ENCODE measurements at places on chromosomes 4 and X.

DNA sequence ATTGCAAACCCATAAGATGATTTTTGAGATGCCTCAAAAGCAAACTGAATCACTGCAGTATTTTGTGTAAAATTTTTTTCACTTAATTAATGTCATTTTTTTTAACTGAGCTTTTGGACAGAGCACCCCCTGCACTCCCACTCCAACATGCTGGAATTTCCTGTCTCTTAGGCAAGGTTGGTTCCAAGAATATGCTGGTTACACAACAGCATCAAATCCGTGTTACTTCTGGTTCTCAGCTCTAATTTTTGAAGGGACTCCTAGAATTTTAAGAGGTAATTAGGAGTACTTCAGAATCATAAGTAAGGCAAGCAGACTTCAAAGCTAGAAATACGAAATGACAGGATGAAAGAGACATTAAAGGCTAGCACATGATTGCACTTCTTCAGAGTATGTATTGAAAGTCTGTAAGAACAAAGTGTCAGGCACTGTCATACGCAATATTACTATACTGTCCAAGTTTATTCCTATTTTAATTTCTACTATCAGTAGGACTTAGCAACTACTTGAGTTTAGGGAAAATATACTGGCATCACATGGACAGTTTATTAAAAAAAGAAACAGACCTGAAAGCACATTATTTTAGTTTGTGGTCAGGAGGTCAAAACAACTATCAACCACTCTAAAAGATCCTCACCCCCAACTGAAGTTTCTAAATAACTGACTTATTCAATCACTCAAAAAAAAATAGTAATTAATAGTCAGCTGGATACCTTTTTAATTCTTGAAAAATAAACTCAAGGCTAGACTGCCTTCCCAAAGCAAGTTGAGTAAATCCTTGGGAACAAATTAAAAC is 1.6 kb upstream of the JCHAIN start:
- no peak for DNase-seq

- no peak for DNase-seq
Measured at GRCh38 chr4:38082424-38083385, 122.5 kb downstream of the PTTG2 start.

- no peak for DNase-seq
Measured at GRCh38 chrX:115622534-115622933, 61.6 kb downstream of the PLS3 start.

DNA sequence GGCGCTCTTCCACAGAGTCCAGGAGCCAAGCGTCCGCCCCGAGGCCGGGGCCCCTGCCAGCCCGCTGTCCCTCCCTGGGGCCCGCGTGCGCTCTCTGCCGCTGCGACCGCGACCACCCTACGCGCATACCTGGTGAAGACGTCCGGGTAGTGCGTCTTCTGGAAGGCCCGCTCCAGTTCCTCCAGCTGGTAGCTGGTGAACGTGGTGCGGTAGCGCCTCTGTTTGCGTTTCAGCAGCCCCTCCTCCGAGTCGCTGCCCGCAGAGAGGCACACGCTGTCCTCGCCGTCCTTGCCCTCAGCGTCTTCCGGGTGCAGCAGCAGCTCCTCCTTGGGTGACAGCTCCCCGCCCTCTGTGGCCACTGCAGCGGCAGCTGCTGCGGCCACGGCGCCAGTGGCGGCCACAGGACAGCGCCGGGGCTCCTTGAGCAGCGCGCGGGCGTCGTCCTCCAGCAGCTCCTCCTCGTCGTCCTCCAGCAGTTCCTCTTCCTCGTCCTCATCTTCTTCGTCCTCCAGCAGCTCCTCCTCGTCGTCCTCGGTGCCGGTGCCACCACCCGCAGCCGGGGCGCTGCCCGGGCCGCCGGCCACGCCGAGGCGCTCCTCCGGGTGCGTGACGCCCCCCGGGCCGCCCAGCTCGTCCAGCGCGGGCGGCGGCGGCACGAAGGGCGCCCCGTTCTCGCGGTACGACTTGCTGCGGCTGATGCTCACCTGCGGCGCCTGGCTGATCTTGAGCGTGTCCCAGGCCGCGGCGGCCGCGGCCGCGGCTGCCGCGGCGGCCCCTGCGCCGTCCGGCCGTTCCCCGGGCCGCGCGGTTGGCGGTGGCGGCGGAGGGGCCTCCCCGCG is 2.8 kb downstream of the ARX start:
- no peak for DNase-seq

DNA sequence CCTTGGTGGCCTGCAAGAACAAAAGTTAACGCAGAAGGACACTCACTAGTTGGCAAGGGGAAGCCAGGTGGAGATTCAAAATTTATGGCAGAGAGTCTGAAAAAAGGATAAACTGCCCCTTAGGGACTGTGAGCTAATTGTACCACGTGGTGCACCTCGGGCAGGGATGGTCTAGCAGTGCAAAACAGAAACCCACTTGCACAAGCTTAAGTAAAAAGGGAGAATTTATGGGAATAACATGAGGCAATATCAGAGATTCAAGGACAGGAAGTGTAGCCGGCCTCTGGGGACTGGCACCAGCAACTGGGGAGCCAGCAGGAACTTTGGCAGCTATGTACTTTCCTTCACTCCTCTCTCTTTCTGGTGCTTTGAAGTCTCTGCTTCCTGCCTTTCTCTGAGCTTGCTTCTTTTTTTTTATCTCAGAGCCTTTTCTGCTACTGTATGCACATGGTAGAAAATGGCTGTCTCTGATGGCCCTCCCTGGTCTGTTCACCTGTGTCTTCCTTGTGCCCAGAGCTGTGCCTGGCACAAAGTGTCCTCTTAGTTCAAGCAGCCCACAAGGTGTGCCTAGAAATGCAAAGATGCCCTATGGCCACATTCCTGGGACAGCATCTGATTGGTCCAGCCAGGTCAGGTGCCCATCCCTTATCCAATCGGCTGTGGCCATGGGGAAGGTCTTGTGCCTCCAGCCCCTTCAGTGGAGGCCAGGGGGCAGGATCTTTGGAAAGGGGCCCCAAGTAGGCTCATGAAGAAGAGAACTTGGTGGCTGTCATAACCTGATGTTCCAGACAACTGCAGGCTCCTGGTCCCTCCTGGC is 114.8 kb upstream of the ATP6AP2 start:
- DNase-seq = no peak

DNA sequence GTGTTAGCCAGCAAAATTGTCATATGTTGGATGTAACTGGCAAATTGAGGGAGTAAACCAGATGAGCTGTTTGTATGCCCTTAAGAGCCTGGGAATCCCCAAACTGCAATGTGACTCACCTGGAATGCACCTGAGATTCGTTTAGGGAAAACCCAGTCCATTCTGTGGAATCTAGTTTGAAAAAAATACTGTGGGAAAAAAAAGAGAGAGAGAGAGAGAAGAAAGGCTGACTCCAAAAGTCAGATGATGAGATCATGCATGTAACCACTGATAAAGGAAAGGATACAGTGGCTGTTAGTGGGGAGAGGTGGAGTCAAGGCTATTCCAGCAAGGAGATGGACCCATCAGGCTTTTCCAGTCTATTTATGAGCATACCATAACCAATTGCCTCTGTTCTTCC is 48.5 kb downstream of the SLC9A7 start:
- DNase-seq = no peak

DNA sequence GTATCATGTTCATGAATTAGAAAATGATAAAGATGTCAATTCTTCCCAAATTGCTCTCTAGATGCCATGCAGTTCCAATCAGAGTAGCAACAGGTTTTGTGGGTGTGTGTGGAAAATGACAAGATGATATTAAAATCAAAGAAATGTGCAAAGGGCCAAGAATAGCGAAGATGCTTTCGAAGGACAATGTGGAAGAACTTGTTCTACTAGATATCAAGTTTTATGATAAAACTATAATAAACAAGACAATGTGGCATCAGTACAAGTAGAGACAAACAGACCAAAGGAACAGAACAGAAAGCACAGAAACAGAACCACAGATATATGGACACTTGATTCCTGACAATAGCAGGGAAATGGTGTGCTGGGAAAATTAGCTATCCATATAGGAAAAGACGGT is 9.0 kb downstream of the TAB3 start:
- DNase-seq = no peak

DNA sequence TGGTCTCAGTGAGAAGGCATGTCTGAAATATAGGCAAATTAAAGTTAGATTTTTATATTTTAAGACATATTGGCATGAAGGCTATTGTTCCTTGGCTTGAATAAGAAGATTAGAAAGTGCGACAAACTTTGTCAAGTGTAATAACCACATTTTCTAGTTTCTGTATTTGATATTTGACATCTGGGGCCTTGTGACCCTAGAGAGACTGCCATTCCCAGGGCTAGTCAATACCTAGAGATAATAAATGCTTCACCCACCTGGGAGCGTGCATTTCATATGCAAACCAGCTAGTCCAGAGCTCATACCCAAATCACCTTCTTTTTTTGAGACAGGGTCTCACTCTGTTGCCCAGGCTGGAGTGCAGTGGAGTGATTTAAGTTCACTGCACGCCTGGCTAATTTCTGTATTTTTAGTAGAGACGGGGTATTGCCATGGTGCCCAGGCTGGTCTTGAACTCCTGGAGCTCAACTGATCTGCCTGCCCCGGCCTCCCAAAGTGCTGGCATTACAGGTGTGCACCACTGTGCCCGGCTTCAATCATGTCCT is 62.6 kb downstream of the COQ2 start:
- no peak for DNase-seq

- DNase-seq = no peak
Measured at GRCh38 chr4:184455299-184455698, 19.1 kb downstream of the IRF2 start.

- DNase-seq = no peak
Measured at GRCh38 chrX:47607091-47607490, 12.6 kb downstream of the SYN1 start.

DNA sequence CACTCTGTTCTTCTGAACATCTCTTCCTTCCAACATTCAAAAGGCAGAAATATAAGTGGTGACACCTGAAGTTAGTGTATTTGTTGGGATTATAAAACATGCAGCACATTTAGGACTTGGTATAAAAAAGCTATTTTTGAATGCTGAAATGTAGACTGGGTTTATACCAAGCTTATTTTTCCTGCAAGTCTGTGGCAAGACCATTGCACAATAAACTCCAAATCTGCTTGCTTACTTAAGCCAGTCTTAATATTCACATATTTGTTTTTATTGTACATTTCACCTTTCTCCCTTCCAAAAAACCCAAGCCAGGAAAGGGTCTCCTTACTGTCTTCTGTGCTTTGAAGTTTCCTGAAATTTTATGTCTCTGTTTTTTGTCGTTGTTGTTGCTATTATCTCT is 63.7 kb downstream of the FHIP1A start:
- no peak for DNase-seq

DNA sequence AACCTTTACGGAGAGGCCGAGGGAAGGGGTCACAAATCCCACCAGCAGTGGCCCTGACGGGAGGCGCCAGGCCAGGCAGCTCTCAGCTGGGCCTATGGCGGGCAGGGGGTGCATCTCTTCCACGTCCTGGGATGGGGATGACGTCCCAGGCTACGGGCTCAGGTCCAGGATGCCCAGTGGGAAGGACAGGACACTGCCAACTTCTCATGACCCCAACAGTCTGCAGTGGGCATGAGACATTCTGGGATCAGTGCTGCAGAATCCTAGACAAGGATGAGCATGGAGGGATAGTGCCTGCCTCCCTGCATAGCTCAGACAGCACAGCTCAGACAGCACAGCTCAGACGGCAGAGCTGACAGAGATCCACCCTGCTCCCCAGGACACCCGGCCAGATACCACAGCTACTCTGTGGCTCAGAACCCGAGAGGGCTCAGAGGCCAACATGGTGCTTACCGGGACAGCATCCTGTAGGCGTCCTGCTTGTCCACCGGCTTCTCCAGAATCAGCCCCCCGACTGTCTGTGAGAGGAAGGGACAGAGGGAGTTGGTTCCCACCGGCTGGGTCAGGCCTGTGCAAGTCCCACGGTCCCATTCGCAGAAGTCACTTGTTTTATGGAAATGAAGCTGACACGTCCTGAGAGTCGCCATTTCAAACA is 17.3 kb downstream of the ASMTL start:
- no peak for DNase-seq

DNA sequence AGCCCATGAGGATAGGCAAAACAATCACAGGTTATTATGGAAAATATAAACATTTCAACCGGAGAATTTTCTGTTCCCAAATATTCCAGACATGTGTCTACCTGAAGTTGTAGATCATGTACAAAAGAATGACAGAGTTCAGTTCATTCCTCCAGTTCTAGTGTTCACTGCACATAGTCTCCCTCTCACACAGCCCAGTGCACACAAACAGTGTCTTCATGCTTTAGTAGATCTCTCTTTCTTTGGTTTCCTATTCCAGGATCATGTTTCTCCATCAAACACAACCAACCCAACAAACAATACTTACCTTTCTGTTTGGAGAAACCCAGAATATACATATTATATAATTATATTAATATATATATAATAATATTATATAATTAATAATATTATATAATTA is 671.9 kb downstream of the TRIML1 start:
- no peak for DNase-seq

DNA sequence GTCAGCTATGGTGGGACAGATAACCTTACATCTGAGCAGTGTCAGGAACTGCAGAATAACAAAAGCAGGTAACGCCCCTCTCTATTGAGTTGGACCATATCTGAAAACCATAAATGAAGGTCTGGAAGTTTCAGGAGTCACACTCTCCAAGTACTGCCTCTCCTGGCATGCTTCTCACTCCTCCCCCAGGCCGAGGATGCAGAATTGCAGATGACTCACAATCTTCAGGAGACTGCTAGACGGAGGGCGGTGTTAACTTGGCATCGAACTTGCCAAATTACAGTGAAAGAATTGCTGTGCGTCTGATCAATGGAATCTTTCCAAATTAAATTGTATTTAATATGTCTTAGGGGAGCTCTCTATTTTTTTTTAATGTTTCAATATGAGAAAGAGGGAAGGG is 67.1 kb upstream of the TRIM2 start:
- DNase-seq = no peak

- no peak for DNase-seq
Measured at GRCh38 chrX:21723084-21723483, 34.8 kb downstream of the SMPX start.

GRCh38 chr4:2352171-2352570 is 66.3 kb downstream of the ZFYVE28 start:
- peak; percentile 34 for DNase-seq

- no peak for DNase-seq
Measured at GRCh38 chr4:39936565-39937418, 40.9 kb downstream of the PDS5A start.

DNA sequence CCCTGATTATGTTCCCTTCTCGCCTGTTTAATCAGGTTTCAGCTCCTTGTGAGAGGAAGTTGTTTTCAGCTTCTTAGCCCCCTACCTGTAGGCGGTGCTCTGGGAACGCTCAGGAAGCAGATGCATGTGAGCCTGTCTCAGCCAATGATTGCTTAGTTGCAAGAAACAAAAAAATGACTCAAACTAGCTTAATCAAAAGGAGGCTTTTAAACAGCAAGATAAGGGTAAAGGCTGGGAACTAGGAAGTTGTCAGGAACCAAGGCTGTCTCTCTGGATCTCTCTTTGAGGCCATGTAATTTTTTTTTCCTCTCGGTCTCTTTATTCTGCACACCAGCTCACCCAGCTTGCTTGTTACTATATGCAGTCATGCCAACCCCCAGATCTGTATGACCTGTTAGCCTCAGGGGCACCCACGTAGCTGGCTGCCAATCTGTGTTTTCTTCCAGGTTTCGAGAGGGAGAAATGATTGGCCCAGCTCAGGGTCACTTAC is 109.1 kb downstream of the PTTG2 start:
- DNase-seq = no peak

- DNase-seq = no peak
Measured at GRCh38 chr4:186757696-186758355, 34.2 kb upstream of the FAT1 start.

GRCh38 chr4:119897260-119897659 is 169.4 kb downstream of the MAD2L1 start:
- DNase-seq = no peak

- DNase-seq = no peak
Measured at GRCh38 chr4:108149588-108150380, 18.9 kb downstream of the LEF1 start.

GRCh38 chr4:183987987-183988392 is 82.9 kb downstream of the STOX2 start:
- peak; percentile 52 for DNase-seq
